Type B pancreatic cell (in vitro differentiated cells): ENCODE measurements at places on chromosomes 13 and 19.

- H3K36me3 ChIP-seq, result no peaks in the 10 kb centered on the region
- no peaks in the 10 kb centered on the region for H3K4me1 ChIP-seq
- no peak for DNase-seq
- H3K27ac ChIP-seq, result no peak overlapping the region
- H3K4me3 ChIP-seq, result no peak overlapping the region
- peaks cover 3% of the 10 kb centered on the region for H3K27me3 ChIP-seq
Observed at GRCh38 chr19:19548915-19549759, 11.1 kb downstream of the CILP2 start.

GRCh38 chr13:49584771-49585182 is 581 bp downstream of the RCBTB1 start:
- peaks cover 8% of the 10 kb centered on the region for H3K36me3 ChIP-seq
- H3K27me3 ChIP-seq, result peaks cover 6% of the 10 kb centered on the region
- no peak for DNase-seq
- H3K4me3 ChIP-seq, result peak overlapping the region; percentile 91

DNA sequence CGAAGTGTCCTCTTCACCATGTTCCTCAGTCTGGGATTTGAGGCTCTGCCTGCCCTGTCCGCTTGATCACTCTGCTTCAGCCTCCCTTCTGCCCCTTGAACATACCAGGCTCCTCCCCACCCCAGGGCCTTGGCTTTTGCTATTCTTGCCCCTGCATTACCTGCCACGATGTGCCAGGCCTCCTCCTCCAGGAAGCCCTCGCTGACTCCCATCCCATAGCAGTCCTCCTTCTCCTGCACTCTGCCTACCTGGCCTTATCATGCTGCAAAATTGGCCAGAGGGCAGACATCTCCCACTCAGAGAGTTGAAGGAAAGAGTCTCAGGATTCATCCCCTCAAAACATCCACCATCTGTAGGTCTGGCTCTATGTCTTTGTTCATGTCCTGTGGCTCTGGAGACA is 2.2 kb downstream of the YJEFN3 start:
- DNase-seq, result no peak
- H3K36me3 ChIP-seq, result no peaks in the 10 kb centered on the region
- H3K27me3 ChIP-seq, result no peaks in the 10 kb centered on the region
- no peak overlapping the region for H3K4me3 ChIP-seq
- H3K27ac ChIP-seq, result no peak overlapping the region

- H3K27me3 ChIP-seq, result no peaks in the 10 kb centered on the region
- H3K27ac ChIP-seq, result peak overlapping the region; percentile 94
- peak overlapping the region; percentile 77 for H3K4me3 ChIP-seq
- H3K4me1 ChIP-seq, result peaks cover 23% of the 10 kb centered on the region
Observed at GRCh38 chr19:18439025-18439909, 1.3 kb upstream of the ISYNA1 start.

DNA sequence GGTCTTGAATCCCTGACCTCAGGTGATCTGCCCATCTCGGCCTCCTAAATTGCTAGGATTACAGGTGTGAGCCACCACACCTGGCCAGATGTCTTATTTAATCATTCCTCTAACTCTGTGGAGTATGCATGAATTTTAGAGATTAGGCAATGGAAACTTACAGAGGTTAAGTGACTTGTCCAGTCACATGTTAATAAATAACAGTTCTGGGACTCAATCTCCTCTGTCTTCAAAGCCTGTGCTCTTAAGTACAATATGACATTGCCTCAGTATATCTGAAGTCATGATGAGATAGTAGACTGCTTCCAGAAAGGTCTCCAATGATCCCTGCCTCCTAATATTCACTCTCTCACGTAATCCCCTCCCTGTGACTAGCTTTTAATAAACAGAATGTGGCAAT is 72.9 kb upstream of the TDRD3 start:
- no peaks in the 10 kb centered on the region for H3K27me3 ChIP-seq
- no peak overlapping the region for H3K4me3 ChIP-seq
- DNase-seq, result no peak
- H3K4me1 ChIP-seq, result peaks cover under 1% of the 10 kb centered on the region

DNA sequence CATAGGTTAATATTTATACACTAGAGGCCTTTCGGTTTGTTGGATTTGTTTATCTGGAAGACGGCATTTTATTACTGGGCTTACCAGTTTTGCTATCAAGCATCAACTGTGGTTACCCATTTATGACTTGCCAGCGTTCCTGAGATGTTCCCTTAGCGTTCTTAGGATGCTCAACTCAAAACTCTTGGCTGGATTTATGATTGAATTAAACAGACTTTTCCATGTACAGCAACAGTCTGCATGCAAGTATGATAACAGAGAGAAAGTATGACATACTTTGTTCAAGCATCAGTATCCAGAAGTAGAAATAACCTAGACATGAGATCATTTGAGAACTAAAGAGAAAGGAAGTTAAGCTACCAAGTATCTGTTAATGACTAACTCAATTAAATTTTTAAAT is 29.9 kb upstream of the RNF113B start:
- H3K27ac ChIP-seq, result peak overlapping the region; percentile 32
- no peaks in the 10 kb centered on the region for H3K27me3 ChIP-seq
- peaks cover 36% of the 10 kb centered on the region for H3K36me3 ChIP-seq
- H3K4me1 ChIP-seq, result peaks cover 31% of the 10 kb centered on the region

GRCh38 chr13:19888799-19889198 is 25.4 kb upstream of the ZMYM5 start:
- H3K27me3 ChIP-seq, result no peaks in the 10 kb centered on the region
- no peak overlapping the region for H3K4me3 ChIP-seq
- no peaks in the 10 kb centered on the region for H3K4me1 ChIP-seq
- H3K27ac ChIP-seq, result no peak overlapping the region

DNA sequence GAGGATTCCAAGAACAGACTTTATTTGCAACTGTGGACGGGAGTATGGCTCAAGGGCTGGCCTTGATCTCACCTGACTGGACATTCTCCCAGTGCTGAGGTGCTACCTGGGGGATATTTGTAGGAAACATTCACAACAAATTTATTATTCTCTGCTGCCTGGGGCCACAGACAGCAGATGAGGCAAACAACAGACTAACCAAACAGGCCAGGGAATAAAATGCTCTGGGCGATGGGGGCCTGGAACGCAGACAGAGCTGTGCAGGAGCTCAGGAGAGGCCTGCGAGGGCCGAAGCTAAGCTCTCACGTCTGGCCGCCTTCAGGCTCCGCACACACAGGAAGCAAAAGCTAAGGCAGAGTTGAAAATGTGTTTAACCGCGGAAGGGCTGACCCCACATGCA is 7.8 kb downstream of the PLPP2 start:
- DNase-seq, result no peak
- no peak overlapping the region for H3K27ac ChIP-seq
- H3K36me3 ChIP-seq, result no peaks in the 10 kb centered on the region
- H3K4me3 ChIP-seq, result no peak overlapping the region
- H3K27me3 ChIP-seq, result peaks cover 12% of the 10 kb centered on the region
- no peaks in the 10 kb centered on the region for H3K4me1 ChIP-seq

DNA sequence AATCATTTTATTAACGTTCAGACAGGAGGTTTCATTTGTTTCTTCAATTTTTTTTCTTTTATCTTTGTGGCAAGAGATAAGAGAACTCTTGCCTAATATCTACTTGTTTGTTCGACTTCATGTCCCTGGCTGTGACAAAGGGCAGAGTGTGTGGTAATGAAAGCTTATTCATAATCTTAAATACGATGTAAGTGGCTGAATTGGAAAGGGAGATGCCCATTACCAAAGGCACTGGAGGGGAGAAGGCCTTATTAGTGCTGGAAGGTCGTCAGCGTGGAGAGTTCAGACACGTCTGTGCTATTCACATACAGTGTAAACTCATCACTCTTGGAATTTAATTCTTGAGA is 54.0 kb downstream of the RFC3 start:
- peaks cover 15% of the 10 kb centered on the region for H3K36me3 ChIP-seq
- DNase-seq, result no peak
- H3K27me3 ChIP-seq, result no peaks in the 10 kb centered on the region

DNA sequence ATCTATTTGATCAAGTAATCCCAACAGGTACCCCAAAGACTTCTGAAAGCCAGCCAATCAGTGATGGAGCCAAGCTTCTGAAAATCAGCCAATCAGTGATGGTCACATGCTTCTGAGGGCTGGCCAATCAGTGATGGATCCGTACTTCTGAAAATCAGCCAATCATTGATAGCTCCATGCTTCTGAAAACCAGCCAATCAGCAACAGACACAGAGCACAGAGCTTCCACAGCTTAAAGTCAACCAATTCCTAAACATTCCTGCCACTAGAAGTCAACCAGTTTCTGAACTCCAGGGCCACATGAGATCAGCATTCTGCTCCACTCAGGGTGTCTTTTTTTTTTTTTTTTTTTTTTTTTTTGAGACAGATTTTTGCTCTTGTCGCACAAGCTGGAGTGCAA is 8.2 kb upstream of the HSD17B14 start:
- H3K27ac ChIP-seq, result no peak overlapping the region
- peaks cover 5% of the 10 kb centered on the region for H3K36me3 ChIP-seq
- H3K27me3 ChIP-seq, result no peaks in the 10 kb centered on the region
- H3K4me1 ChIP-seq, result peaks cover 6% of the 10 kb centered on the region
- no peak for DNase-seq
- no peak overlapping the region for H3K4me3 ChIP-seq

DNA sequence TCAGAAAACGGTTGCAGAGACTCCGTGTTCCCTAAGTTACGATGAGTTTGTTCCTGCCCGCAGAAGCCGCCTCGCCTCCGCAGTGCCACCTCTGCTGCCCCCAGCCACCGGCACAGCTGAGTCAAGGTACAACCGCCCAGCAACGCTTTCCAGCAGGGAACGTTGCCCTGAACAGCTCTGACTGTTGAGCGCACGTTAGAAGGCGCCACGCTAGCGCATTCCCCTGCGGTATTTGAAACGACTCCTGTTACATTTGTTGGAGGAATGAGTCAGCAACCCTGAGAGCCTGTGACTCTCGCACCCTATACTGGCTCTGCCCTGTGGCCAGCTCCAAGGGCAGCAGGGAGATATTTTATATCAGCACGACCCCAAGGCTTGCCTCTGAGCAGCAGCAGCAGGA is 302.8 kb downstream of the TEX29 start:
- no peaks in the 10 kb centered on the region for H3K4me1 ChIP-seq
- DNase-seq, result peak; percentile 37
- no peak overlapping the region for H3K4me3 ChIP-seq

DNA sequence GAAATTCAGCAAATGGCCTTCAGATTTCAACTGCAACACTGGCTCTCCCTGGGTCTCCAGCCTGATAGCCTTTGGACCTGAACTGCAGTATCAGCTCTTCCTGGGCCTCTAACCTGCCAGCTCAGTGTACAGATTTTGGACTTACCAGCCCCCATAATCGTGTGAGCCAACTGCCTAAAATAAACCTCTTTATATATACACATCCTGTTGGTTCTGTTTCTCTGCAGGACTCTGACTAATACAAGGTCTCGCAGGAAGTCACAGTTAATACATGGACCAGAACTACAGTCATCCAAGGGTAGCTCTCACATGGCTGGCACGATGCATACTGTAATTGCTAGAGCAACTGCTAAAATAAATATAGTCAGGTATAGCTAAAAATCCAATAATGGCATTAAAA is 85.1 kb downstream of the KATNAL1 start:
- no peak overlapping the region for H3K4me3 ChIP-seq
- peaks cover 49% of the 10 kb centered on the region for H3K36me3 ChIP-seq
- no peaks in the 10 kb centered on the region for H3K27me3 ChIP-seq
- H3K27ac ChIP-seq, result no peak overlapping the region

DNA sequence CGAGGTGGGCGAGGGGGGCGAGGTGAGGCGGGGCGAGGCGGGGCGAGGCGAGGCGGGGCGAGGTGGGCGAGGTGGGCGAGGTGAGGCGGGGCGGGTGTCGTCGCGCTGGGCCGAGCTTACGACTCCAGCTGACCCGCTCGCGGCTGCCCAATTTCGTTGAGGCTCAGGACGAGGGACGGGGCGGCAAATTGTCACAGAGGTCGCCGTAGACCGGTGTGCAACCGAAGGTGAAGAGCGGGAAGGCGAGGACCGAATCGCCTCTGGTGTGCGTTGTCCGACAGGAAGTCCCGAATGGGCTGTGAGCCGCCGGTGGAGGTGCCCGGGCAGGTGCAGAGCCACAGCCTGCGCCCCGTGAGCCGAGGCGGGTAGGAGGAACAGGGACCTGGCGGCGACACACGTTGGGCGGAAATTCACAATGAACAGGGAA is at the start of gene LACC1:
Gene LACC1, plus strand, starts transcription at position 150 of the 427 bp plus-strand sequence. CDS start 1,082 bp downstream, outside the sequence.
- H3K27me3 ChIP-seq, result peaks cover 22% of the 10 kb centered on the region
- peak within 1 kb of the TSS; percentile 94 for H3K4me3 ChIP-seq
- no peaks in the 10 kb centered on the region for H3K36me3 ChIP-seq
- H3K4me1 ChIP-seq, result peaks cover 12% of the 10 kb centered on the region
- no peak for DNase-seq

GRCh38 chr13:108957369-108958012 is 328.1 kb downstream of the MYO16 start:
- no peaks in the 10 kb centered on the region for H3K36me3 ChIP-seq
- DNase-seq, result no peak
- peaks cover 19% of the 10 kb centered on the region for H3K4me1 ChIP-seq
- peak overlapping the region; percentile 27 for H3K27ac ChIP-seq

GRCh38 chr19:35337097-35337983 is 8.4 kb downstream of the CD22 start:
- peaks cover 1% of the 10 kb centered on the region for H3K27me3 ChIP-seq
- no peak overlapping the region for H3K27ac ChIP-seq
- peaks cover 8% of the 10 kb centered on the region for H3K4me1 ChIP-seq
- no peaks in the 10 kb centered on the region for H3K36me3 ChIP-seq
- no peak for DNase-seq
- H3K4me3 ChIP-seq, result no peak overlapping the region

DNA sequence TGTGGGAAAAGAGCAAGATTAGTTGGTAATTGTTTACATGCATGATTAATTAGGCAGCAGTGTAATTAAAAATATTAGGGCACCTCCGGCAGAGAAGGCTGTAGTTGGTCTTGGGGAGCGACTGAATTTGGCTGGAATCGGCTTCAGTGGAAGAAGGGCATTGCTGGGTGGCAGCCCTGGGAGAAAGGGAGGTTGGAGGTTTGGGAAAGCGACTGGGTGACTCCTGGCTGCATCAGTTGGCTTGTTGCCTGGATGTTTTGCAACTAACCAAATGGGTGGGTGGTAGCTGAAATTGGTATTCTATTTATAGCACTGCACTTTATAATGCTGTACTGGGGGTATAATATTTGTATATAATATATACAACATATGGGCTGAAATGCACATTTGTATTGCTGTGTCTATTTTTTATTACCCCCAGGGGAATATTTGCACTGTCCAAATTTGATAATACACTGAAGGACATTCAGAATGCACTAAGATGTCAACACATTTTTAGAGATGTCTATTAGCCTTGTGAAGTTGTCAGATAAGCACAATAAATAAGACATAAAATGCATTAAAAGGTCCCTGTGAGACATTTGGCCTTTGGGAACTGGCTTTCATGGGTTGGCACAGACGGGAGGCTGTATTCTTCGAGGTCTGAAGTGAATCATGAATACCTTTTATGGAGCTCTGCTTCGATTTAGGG is 1.7 kb downstream of the B3GLCT start:
- DNase-seq, result no peak
- peaks cover 4% of the 10 kb centered on the region for H3K36me3 ChIP-seq
- H3K4me1 ChIP-seq, result peaks cover 22% of the 10 kb centered on the region
- H3K27me3 ChIP-seq, result peaks cover 40% of the 10 kb centered on the region
- H3K4me3 ChIP-seq, result peak overlapping the region; percentile 82
- peak overlapping the region; percentile 32 for H3K27ac ChIP-seq
